ENCODE measurements at places on chromosomes 6 and 20.

DNA sequence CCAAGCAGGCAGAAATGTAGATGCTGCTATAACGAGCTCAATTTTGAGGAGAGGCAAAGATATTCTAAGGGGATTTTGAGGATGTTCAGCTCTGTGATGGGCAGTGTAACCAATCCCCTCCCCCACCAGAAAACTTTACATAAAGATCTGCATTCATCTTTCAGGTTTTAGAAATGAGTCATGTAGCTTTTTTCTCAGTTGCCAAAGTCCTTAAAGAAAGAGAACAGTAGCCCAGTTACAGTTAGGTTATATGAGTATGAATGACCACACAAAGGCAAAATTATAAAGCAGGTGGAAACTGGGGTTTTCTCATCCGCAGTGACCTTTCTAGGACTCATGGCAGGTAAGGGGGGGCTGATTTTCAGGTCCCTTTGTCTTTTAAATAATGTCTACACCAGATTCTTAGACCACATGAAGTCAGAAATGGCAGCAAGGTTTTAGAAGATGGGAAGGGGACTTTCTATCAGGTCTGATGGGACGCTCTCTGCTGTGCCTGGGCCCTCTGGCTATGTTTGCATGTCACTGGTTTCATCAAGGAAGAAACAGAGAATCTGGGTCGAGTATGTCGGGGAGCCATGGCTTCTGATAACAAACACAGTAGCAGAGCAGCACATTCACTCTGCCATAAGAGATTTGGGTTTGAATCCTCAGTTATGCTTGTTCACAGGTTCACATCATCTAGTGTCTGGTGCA lies 94.7 kb downstream of the CLIC5 start:
- DNase-seq, result no peak

DNA sequence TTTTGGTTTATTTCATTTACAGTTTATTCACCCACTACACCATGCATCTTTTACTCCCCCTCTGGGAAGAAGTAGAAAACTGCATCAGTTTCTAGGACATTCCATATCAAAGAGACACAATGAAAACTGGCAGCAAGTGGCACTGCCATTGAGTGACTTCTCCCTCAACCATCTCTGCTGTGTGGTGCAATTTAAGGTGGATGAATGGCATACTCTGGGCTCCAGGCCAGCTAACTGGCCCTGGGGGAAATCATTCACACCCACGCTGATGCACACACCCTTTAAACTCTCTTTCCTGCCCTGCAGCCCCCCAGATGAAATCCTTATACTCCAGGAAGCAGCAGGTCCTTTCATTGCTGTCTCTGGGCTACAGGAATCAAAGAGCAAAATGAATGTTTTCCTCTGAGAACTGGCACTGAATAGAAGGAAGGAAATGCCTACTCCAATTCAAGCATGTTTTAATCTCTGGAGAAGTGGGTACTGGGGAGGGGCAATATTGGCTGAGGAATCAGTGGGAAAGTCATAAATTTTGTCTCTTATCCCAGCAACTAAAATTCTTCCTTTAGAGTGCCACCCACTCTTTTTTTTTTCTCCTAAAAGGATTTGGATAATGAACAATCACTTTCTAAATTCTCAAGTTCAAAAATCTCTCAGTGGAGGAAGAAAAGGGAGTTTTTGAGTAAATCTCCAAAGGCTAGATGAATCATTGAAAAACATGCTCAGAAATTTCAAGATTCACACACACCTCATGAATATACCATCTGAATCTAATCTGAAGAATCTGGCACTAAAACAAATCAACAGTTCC lies 16.9 kb upstream of the RFPL4B start:
- no peak for DNase-seq

DNA sequence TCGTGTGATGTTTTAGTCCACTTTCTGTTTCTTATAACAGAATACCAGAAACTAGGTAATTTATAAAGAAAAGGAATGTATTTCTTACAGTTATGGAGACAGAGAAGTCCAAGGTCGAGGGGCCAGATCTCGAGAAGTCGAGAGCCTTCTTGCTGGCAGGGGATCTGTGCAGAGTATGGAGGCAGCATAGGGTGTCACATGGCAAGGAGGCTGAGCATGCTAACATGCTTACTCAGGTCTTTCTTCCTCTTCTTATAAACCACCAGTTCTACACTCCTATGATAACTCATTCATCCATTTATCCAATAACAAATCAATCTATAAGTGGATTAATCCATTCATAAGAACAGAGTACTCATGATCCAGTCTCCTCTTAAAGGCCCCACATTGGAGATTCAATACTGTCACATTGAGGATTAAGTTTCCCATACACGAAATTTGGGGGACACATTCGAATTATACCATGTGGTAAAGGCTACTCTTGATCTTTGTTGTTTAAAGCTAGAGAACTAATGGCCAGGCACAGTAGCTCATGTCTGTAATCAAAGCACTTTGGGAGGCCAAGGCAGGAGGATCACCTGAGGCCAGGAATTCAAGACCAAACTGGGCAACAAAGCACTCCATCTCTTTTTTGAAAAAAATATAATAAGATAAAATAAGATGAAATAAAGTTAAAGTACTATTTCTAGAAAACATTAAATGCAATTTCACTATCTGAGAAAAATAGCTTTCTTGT lies 2.1 kb downstream of the GOPC start:
- DNase-seq, result no peak

DNA sequence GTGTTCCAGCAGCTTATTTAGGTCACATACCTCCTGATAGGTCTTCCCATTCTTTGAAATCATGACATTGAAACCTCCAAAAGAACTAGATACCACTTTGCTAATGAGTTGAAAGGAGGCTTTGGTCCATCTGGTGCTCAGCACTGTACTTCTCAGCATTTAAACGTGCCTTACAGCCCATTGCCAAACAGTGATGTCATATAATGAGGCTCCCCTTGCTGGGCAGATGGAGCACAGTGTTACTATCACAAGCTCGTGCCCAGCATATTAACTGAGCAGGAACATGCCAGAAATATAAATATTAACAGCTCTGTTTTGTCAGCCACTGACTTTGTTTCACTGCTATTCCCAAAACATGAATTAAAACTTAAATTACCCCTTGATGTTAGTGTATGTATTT lies 25.5 kb upstream of the MAPK13 start:
- DNase-seq, result no peak

GRCh38 chr20:17536944-17537444 lies 5.8 kb upstream of the BFSP1 start:
- DNase-seq, result no peak

DNA sequence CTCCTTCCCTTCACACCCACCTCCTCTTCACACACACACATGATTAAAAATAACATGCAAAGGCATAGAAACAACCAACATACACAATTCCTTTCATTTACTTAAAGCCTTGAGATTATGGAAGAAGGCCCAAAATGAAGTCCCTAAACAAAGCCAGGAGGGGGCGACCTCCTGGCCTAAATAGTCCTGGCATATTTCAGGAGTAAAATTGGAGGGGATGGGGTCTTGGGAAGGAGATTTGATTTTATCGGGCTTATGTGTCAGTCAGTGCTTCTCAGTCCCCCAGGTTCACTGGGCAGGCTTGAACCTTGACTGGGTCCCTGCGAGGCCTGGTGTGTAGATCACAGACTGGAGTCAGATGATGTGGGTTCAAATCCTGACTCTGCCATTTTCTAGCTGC lies 266.4 kb downstream of the SAMD5 start:
- DNase-seq, result no peak

- peak; percentile 69 for DNase-seq
These were observed 122.3 kb downstream of the BANF2 start for GRCh38 chr20:17822039-17822438.

DNA sequence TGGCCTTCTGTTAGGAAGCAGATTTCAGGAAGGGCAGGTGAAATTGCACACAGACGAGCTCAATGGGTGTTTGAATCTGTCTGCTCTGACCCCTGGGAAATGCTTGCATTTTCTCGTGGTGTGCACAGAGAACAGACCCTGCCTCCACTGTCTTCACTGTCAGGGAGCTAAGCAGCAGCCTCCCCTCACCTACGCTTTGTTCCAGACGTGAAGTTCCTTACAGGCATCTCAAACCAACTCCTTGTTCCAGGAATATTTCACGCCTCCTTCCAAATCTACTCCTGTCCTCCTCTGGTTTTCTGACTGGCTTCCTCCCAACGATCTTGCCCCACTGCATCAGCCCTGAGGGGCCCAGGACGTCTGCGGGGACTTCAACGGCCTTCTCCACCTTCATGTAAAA lies 13.7 kb downstream of the DACT2 start:
- no peak for DNase-seq

DNA sequence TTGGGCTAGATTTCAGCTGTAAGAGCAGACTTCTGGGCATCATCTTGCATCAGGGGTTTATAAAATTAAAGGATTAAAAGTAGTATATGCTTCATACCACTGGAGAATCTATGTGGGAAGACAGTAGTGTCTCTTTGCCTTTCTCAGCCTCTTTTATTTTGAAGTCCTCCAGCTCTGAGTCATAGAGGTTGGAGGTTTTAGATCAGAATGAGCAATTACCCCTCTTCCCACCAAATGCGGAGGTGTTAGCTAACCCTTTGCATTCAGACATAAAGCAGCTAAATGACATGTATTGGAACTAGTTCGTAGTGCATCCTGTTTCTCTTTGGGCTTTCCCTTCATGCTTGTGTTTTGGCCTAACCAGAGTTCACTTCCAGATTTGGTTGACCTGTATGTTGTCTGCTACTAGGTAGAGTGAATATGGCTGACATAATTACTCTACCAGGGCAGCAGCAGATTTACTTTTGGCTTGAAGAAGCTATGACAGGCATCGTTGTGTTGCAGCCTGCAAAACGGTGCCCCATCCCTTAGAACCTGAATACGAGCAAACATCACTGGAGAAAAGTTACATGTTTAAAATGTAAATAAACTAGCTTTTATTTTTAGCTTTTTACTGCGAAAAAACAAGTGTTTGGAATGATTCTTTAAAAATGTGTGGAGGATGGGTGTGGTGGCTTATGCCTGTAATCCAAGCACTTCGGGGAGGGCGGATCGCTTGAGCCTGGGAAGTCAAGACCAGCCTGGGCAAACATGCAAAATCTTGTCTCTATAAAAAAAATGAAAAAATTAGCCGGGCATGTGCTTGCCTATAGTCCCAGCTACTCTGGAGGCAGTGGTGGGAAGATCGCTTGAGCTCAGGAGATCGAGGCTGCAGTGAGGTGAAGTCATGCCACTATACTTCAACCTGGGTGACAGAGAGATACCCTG lies 82.2 kb downstream of the MYO6 start:
- no peak for DNase-seq

DNA sequence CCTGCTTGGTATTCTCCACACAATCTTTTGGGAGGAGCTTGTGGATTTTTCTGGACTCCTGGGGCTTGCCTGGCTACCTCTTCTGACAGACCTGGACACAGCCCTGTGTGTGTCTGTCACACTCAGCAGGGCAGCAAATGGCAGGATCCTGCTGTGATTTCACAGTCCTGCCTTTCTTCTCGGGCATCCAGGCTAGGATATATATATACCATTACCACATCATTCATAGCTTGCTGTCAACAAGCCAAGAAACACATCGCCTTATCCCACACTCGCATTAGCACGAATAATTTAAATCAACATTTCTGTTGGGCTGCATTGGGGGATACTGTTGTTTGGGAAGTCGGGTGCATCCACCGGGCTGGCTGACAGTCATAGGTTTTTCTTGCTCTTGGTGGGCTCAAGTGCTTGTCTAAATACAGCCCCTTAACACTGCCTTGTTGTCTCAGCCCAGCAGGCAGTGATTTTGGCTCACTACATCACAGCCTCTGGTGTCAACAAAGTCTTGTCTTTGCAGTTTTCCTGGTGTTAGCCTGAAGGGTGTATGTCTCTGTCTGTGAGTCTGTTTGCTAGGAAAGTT lies 154.9 kb upstream of the FERMT1 start:
- DNase-seq, result no peak

DNA sequence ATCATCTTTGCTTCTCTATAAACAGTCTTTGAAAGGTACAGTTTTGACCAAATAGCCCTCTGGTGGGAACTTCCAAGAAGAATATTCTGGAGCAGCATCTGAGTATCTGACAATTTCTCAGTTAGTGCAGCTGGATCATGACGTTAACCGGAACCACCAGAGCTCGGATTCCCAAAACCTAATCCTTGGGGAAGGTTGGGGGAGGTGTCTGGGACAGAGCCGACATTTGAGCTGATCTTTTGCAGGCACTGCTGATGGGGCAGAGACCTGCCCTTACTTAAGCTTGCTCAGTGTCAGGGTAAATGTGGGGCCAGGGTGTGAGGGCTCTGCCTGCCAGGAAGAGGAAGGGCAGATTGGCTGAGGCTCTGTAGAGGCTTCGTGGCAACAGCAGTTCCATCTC lies 416.6 kb downstream of the DHX35 start:
- DNase-seq, result no peak

DNA sequence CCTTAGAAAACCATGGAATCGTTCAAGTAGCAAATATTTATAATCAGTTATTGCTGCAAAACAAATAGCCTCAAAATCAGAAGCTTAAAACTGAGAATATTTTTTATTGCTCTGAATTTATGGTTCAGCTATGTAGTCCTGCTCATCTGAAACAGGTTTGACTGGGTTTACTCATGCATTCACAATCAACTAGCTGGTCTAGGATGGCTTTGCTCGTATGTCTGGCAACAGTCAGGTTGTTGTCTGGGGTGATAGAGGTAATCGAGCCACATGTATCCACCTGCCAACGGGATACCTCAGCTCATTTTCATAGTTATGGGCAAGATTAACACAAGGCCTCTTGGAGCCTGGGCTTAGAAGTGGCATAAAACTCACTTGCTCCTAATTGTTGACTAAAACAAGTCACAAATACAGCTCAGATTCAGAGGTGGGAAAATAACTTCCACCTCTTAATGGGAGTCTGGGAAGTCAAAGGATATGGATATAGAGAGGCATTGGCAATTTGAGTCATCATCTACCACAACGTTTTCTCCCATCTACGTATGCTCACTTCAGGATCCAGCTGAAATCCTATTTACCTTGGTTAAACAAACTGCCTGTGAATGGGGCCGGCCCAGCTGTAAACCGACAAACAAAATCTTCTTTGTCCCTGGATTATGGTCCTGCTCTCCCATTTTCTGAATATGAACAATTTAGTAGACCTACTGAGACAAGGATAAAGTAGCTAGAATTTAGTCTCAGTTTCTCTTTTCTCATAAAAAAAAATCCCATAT lies 54.5 kb upstream of the TENT5A start:
- no peak for DNase-seq

GRCh38 chr6:33424855-33425667 lies 5.2 kb downstream of the SYNGAP1 start:
- no peak for DNase-seq

DNA sequence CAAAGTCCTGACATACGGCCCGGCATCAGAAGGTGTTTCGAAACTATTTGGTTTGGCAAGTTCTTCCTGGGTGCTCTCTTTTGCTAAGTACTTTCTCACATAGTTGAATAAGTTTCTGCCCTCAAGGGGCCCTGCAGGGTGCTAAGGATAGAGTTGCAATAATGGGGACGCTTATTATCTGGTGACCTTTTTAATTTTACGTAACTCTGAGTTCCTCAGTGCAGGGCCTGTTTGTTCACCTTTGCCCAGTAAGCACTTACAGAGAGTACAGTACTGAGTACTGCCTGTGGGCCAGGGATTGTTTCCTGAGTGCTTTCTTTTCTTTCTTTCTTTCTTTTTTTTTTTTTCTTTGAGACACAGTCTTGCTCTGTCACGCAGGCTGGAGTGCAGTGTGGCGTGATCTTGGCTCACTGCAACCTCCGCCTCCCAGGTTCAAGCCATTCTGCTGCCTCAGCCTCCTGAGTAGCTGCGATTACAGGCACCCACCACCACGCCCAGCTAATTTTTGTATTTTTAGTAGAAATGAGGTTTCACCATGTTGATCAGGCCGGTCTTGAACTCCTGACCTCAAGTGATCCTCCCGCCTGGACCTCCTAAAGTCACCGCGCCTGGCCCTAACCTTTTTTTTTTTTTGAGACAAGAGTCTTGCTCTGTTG lies 4.5 kb upstream of the PXMP4 start:
- no peak for DNase-seq

Measured in AG09319 (cell line).